ENCODE measurements at places on chromosomes 13 and 19.

- peaks cover 20% of the 10 kb centered on the region for H3K4me1 ChIP-seq
- no peaks in the 10 kb centered on the region for H3K36me3 ChIP-seq
- H3K27ac ChIP-seq, result no peak overlapping the region
Observed at GRCh38 chr19:10517760-10518443, 655 bp upstream of the S1PR5 start.

GRCh38 chr19:6533000-6533328 lies 2.1 kb downstream of the TNFSF9 start:
- DNase-seq, result no peak
- H3K4me3 ChIP-seq, result no peak overlapping the region
- H3K4me1 ChIP-seq, result no peaks in the 10 kb centered on the region
- H3K27me3 ChIP-seq, result no peaks in the 10 kb centered on the region

DNA sequence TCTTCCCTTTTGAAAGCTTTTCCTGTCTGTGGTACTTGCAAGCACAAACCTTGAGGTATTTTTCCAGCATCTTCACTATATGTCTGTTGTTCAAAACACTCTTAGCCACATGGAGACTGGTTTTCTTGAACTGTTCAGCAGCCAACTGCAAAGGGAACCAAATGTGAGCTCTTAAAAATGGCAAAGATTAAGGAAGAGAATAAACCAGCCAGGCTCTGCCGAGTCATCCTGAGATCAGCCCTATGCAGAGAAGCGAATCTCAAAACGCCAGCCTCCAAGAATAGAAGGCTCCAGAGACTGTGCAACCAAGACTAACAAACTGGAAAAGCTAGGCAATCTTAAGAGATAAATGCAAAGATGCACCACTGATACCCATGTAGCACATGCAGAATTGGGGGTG lies 20.7 kb downstream of the AKAP8 start:
- H3K36me3 ChIP-seq, result peaks cover 64% of the 10 kb centered on the region
- no peak overlapping the region for H3K4me3 ChIP-seq
- H3K27me3 ChIP-seq, result no peaks in the 10 kb centered on the region
- DNase-seq, result no peak
- H3K4me1 ChIP-seq, result no peaks in the 10 kb centered on the region

- no peak overlapping the region for H3K4me3 ChIP-seq
- no peak overlapping the region for H3K27ac ChIP-seq
Observed at GRCh38 chr19:49546825-49547565, 19.2 kb downstream of the RCN3 start.

DNA sequence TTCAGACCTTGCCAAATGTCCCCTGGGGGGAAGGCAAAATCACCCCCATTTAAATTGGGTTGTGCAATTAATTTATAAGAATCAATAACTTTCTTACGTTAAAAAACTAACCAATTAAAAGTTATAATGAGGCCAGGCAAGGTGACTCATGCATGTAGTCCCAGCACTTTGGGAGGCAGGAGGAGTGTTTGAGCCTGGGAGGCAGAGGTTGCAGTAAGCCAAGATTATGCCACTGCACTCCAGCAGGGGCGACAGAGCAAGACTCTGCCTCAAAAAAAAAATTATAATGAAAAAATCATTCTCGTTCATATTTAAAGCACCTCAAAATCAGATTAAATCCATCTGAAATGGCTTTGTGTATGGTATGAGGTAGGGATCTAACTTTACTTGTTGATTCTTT lies 18.4 kb upstream of the SIGLEC14 start:
- H3K36me3 ChIP-seq, result no peaks in the 10 kb centered on the region
- DNase-seq, result no peak
- H3K27ac ChIP-seq, result no peak overlapping the region
- H3K4me3 ChIP-seq, result no peak overlapping the region
